ENCODE measurements at places on chromosomes 12 and 14. TPM values are rescaled to one million over a fixed set of nuclear protein-coding genes. Genes with fewer than 3 reads are reported as not detected.

CIROP gene
- not detected for total RNA-seq

MFAP5 gene
- total RNA-seq, result not detected

ARPC3 gene
- total RNA-seq, result 437 TPM

ZNF385A gene
- 0.74 TPM for total RNA-seq

CAPZA3 gene
- total RNA-seq, result not detected

TSPAN19 gene
- not detected for total RNA-seq

BRF1 gene
- 44.7 TPM for total RNA-seq

DNA sequence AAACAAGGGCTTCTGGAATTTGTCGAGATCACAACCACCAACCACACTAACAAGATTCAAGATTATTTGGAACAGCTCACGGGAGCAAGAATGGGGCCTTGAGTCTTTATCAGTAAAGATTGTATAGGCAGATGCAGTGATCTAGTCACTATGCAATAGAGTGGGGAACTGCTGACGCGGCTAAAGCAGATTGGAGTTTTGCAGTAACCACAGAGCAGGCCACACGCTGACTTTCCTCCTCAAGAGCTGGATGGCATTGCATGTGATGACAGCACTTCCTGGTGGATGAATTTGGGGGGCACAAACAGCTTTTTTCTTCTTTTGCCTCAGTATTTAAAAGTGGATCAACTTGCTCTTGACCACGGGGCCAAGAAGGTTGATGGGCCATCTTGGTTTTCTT lies 46.0 kb downstream of the KCNK13 start:
- no peak for DNase-seq

DNA sequence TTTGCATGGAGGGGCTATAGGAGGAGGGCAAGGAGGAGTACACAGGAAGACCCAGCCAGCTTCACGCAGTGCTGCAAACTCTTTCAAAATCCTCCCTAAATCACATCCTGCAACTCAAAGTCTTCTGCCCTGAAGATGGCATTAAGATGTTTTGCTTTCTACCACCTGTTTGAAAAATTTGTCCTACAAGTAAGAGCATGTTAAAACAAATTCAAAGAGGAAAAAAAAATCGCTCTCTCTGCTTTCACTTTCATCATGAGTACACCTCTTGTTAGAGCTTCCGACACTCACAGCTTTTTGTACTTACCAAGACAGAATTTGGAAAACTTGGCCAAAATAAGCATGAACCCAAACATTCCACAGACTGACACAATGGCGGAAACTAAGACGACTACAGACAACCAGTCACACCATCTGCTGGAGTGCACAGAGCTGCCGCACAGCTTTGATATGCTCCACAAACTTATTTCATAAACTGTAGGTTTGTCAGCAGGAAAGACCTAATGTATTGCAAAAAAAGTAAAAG lies 21.3 kb downstream of the GCH1 start:
- peak; percentile 51 for DNase-seq

GRCh38 chr14:69226736-69227135 lies 33.2 kb upstream of the GALNT16 start:
- no peak for DNase-seq

DNA sequence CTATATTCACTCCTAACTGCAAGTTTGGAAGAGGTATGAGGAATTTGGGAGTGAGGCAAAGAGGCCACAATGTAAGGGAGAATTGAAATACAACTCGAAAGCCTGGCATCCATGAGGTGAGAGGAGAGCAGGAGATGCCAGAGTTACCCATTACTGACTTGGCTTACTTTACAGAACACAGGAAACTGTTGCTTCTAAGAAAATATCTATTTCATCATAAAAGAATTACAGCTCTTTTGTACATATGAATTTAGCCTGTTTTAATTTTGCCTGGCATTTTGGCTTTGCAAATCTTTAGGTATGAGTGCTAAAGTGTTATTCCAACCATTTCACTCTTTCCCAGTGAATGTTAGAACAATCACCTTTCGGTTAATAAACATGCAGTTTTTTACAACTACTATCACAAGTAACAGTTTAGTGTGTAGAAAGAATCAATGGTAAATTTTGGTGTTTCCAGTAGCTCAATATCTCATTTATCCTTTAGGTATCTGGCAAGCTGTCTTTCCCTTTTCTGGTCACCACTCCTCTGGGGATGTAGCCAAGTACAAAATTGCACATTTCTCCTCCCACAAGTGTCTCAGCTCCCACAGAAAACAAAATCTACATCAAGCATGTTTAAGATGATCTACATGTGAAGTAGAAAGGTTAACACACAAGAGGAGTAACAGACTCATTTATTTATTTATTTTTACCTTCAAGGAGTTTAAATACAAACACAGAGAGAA lies 196.6 kb upstream of the DCN start:
- DNase-seq, result no peak

GRCh38 chr14:77270361-77271112 lies 469 bp downstream of the NGB start:
- DNase-seq, result no peak

DNA sequence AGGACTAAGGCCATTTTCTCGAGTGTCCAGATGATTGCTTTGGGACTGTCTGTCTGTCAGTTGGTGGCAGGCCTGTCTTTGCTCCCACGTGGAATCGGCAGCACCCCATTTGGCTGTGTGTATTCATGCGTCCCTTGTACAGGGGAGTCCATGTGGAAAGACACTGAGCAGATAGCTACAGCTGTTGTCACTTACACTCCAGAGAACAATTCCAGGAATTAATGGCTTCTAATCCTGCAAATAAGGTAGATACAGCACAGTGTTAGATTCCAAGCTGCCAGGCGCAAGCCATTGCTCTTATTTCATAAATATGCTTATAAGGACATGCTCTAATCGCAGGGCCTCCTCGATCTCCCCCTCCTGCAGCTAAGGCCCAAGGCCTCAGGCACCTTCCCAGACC lies 208.8 kb downstream of the VRK1 start:
- no peak for DNase-seq
